H9 (cell line): ENCODE measurements at places on chromosomes 16 and 17.

GRCh38 chr16:1288813-1289476 is 20.5 kb upstream of the UBE2I start:
- DNase-seq: peak; percentile 67

DNA sequence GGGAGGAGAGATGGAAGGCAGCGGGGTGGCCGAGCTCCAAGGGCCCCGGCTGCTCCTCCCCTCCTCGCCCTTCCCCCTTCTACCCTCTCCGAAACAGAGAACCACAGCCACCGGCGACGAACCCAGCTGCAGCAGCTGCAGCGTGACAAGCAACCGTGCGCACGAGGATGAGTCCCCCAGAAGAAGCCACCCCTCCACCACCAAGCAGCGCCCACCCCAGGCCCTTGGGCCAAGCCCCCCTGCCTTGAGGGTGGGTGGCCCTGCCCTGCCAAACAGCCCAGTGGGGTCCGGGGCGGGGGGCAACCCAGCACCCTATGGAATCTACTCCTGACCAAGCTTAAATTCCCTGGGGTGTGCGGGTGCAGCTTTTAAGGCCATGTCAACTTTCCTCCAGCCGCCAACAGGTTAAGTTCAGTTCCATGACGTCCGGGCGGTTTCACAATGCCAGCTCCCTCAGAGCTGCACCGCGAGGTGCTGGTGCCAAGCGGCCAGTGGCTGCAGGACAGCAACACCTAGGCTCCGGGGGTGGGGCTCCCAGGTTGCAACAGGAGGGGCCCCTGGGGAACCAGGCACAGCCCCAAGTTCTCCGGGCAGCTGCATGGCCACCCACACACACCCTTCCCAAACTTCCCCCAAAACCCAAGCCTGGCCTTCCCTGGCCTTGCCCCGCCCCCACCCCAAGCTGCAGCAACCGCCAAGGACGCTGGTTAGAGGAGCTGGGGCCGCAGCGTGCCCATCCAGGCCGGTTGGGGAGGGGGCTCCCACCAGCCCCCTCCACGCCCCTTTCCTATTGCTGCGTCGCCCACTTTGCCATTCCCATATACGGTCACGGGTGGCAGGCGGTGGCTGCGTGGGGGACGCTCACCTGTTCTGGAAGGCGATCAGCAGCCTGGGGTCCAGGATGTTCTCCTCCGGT is 2.0 kb downstream of the CBX4 start:
- peak; percentile 88 for DNase-seq

DNA sequence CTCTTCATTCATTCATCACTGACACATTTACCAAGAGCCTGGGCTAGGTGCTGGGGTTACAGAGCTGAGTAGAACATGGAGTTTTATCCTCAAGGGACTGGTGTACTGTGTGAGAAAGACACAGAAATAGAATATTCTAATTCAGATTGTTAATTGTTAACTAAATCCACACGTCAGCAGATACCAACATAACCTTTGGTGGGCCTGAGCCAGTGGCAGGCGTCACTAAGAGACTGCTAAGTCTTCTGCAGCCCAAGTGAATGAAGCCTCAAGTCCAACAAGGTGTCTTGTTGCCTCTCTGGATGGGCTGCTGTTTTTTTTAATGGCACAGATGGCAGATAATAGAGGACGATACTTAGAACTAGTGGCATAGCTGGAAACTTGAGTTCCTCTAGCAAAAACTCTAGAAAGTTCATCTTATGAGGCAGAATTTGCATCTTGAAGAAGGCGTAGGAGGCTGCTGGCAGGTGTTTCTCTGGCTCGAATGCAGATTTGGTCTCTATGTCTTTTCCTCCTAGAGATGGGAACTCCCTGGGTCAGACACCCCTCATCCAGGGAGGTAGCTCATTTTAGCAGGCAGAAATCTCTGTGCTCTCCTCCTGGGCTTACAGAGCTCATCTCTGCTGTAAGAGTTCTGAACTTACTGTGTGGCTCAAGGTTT is 179.5 kb downstream of the NTN1 start:
- no peak for DNase-seq

- DNase-seq: no peak
These were observed 36.5 kb downstream of the HOXB1 start for GRCh38 chr17:48494335-48494734.

DNA sequence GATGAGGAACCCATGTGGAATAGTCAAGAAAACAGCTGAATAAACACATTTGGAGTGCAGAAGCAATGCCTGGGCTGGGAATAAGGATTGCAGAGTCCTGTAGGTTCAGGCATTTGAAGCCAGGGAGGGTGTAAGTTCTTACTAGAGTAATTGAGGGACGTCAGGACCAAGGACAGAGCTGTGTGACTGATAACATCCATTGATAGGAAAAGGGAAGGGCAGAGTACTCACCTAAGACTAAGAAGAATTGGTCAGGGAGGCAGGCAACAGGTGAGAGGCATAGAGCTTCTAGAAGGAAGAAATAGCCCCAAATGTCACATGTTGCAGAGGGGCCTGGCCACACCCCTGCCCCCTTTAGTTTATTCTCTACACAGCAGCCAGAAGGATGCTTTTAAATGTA is 79.8 kb upstream of the TMEM132E start:
- DNase-seq: peak; percentile 67

GRCh38 chr17:82985973-82986372 is 93.4 kb upstream of the METRNL start:
- peak; percentile 71 for DNase-seq

DNA sequence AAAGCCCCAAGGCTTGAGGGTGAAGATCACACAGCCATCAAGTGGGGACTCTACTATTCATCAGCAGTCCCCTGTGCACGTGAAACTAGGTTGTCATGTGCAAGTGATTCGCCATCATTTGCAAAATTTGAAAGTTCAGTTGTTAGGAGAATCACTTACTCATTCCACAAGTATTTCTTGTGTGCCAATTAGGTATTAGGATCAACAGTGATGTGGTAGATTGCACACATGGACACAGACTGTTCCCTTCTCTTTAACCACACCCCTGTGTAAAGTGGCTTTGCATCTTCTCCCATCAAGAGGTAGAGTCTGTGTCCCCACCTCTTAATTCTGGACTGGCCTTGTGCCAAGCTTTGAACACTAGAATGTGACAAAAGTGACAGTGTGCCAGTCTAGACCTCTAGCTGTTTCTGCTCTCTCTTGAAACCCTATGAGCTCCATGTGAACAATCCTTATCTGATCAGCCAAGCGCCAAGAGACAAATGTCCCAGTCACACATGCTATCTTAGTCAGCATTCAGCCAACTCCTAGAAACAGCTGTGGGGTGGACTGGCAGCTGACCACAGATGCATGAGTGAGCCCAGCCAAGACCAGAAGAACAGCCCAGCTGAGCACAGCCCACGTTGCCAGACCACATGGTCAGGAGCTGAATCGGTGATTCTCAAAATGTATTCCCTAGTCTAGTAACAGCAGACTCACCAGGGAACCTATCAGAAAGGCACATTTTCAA is 31.5 kb upstream of the SHISA9 start:
- no peak for DNase-seq

GRCh38 chr16:69707920-69708683 is 18.3 kb downstream of the NQO1 start:
- no peak for DNase-seq

DNA sequence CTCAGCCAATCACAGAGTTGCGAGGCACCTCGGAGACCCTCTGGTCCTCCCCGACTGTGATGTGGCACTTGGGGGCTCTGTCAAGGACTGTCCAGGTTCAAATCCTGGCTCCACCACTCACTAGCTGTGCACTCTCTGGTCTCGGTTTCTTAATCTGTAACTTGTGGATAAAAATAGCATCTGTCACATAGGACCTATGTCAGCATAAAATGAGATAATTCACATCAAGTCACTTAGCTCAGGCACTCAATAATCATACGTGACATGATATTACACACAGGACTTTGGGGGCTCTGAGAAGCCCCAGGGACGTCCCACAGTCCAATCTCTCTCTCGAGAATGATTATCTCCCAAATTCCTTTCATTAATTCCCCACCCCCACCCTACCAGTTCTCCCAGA is 166.4 kb downstream of the COPRS start:
- DNase-seq: no peak

- no peak for DNase-seq
These were observed 16.7 kb upstream of the HEATR6 start for GRCh38 chr17:60095381-60095780.
